ENCODE measurements at places on chromosomes 13 and 19. TPM values are rescaled to one million over a fixed set of nuclear protein-coding genes. Genes with fewer than 3 reads are reported as not detected.

DNA sequence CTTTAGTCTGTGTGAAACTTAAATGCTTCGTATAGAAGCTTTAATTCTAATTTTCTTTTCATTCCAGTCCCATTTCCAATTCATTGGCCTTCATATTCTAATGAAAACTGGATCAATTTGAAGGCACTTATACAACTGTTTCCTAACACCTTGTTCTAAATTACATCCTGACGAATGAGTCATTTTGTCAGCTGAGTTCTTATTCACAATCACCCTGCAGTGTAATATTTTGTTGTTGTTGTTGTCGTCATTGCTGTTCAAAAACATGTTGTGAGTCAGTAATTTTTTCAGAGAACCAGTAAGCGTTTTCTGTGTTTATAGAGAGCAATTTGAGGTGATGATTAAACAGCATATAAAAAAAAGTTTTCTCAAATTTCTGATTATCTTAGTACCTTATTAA lies 290.0 kb downstream of the PCDH9 start:
- no peak for DNase-seq

NLRP7 gene
- not detected for total RNA-seq

ADM5 gene
- 0.73 TPM for total RNA-seq

DNA sequence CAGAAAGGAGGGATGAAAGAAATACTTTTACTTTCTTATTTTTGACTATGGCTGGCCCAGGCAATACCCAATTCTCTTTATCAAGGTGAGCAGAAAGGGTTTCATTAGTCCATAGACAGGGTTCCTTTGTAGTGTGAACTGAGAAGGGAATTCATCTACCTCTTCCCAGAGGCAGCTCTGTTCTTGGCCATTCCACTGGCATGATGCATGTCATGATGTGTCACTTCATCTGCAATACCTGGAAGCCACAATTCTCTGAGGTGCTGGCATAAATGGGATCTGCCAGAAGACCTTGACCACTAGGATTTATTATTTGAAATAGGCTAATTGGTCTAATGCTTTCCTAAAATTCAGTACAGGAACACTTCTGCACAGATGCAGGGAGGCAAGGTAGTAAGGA lies 542.8 kb downstream of the RFC3 start:
- no peak for DNase-seq

TYK2 gene
- 136 TPM for total RNA-seq

PROZ gene
- not detected for total RNA-seq

- DNase-seq: no peak
Measured at GRCh38 chr13:67416047-67416925, 186.2 kb upstream of the PCDH9 start.

SERTAD1 gene
- 13.8 TPM for total RNA-seq

GRCh38 chr13:113421673-113422270 lies 31.5 kb downstream of the ADPRHL1 start:
- no peak for DNase-seq

PSG11 gene
- not detected for total RNA-seq

CEACAM7 gene
- total RNA-seq: not detected

DNA sequence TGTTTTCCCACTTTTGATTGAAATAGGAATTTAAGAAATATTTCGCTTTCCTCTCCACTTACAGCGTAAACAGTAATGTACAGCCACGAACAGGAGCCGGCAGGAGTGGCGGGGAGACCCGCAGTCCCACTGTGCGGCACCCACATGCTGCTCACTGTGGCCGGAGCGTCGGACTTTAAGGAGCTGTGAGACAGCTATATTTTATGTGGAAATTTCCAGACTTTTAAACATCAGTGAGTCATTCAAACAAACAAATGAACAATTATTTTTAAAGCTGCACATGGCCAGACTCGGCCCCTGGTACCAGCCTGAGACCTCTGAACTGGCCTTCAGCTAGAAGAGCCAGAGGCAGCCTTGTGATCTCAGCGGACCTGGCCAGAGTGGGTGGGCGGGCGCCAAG lies 52.5 kb downstream of the CRYL1 start:
- no peak for DNase-seq

DNA sequence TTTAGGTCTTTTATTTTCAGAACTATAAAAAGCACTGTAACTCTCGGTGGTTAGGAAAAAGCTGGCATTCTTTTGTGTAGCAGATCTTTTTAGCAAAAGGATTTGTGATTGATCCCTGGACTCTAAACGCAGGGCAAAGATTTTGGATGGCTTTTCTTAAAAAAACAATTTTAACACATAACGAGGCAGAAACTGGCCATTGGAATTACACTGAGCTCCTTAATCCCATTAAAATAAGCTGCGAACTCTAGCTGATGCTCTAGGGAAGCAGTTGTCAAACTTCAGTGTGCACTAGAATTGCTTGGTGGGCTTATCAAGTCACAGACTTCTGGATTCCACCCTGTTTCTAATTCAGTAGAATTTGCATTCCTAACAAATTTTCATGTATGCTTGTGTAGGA lies 33.8 kb upstream of the NDFIP2 start:
- DNase-seq: no peak

DNA sequence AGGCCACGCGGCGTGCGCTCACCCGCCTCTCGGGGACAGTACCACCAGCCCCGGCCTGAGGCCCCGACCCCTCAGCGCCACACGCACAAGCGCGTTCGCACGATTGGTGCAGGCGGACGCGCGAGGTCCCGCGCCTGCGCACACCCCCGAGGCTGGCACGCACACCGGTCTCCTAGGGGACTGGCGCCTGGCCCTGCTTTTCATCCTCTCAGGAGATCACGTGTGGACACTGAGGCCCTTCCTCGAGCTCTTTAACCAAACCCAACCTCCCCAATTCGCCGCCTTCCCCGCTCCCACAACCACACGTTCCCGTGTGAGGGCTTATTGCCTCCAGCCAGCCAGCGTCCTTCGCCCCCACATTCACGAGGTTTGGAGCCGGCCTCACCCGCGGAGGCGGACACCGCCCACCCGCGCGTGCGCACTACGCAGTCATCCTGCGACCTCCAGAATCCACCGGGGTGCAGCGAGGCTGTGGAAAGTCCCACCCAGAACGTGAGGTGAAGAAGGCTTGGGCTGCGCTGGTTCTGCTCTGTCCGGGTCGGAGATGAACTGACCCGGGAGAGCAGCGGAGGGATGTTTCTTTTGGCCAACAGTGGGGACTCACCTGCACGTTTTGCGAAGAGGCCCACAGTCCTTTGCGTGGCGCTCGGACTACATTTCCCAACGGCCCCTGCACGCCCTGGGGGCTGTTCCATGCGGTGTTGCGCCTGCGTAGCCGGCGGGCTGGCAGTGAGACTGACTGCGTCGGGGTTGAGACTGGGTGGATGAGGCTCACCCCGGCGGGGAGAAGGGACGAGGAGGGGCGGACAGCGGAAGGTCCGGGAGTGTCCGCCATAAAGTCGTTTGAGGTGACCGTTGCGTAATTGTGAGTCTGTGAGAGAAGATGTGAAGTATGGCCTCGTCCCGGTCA lies 539 bp upstream of the ZNF667 start:
- DNase-seq: no peak

KLF1 gene
- not detected for total RNA-seq

- no peak for DNase-seq
Measured at GRCh38 chr19:1355568-1356507, 27.9 kb upstream of the NDUFS7 start.

GRCh38 chr19:17078920-17079709 lies 3.5 kb downstream of the MYO9B start:
- no peak for DNase-seq

RETN gene
- not detected for total RNA-seq

DNA sequence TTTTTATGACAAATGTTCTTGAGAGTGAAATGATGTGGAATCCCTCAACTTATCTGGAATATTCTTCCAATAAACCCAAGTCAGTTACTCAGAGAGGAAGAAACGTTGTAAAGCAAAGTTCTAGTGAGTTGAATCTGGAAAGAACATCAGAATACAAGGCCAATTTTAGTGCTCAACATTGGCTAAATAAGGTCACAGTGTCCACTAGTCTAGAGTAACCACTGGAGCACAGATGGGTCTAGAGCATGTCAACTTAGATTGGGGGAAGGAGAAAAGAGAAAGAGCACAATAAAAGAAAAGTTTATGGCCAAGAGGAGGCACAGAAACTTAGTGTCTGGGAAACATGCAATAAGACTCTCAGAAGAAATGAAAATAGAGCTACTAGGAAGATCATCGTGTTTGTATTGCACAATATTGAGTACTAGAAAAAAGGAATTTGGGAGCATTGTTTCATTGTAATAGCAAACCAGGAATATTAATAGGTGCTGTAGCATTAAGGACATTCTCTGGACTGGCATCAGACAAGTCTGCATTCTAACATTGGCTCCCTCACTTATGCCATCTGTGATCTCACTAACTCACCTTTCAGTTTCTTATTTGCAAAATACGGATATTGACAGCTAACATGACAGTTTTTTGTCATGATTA lies 1318.5 kb downstream of the PCDH9 start:
- no peak for DNase-seq

GRCh38 chr19:591099-591958 lies 1.6 kb downstream of the HCN2 start:
- no peak for DNase-seq

DNA sequence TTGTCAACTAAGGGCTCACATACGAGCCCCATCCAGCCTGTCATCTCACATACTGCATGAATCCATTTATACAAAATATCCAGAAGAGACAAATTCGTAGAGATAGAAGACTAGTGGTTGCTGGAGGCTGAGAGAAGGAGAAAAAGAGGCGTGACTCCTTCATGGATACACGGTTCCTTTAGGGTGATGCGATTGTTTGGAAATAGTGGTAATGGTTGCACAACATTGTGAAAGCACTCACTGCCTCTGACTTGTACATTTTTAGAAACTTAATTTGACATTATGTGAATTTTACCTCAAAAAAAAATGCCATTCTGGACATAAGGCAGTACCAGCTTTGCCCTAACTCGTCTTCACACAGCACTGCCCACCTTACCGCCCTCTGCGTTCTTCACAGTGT lies 27.3 kb downstream of the IGFL1 start:
- DNase-seq: no peak

All from osteocyte (in vitro differentiated cells).